ENCODE measurements at places on chromosomes 4 and X. TPM values are rescaled to one million over a fixed set of nuclear protein-coding genes. Genes with fewer than 3 reads are reported as not detected.

DNA sequence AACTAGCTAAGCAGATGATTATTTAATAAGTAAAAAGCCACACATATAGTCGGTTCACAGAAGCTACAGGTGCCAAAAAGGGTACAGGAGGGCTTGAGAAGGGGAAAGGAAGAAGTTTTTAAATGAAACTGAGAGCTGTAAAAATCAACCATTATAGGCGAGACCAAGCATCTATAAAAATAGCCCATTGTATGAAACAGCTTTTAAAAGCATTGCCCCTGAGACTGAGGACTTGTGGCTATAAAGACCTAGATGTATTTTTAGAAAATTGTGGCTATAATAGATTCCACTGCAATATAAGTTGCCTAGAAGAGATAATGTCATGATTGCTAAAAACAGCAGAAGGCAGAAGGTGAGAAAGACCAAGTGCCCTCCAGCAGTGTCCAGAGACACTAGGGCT, 15.0 kb upstream of the TTC29 start:
- DNase-seq, result no peak

DNA sequence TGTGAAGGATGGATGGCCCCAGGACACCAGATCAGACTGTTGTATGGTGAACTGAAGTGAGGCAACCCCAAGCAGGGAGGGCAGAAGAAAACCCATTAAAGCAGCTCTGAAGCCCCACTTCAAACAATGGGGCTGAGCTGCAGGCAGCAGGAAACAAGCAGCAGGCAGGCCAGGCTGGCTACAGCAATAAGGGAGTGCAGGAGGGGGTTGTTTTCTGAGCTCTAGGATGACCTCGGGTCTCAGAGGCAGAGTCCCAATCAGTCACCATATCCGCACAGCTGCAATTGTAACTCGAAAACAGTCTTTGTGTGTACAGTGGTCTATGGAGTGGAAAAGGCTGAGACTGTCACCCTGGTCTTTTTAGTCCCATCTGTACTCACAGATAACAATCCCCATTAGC, 90.4 kb downstream of the COL4A6 start:
- no peak for DNase-seq

- no peak for DNase-seq
Measured at GRCh38 chr4:3497523-3498389, 34.5 kb downstream of the LRPAP1 start.

DNA sequence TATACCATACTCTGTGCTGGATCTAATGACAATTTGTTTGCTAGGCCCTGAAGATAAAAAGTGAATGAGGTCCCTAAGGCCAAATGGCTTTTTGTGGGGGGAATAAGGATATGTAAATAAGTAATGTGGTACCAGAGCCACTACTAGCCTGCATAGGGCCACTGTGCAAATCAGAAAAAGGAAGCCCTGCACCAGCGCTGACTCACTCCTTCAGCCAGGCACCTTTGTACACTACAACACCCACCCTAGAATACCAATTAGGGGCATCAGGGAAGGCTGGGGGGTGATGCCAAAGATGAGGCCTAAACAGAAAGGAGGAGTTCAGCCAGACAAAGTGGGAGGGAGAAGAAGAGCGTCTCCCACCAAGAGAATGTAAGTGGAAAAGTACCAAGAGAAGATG, 122.2 kb downstream of the CAMK2D start:
- no peak for DNase-seq

GRCh38 chr4:72743078-72743477, 174.1 kb upstream of the ADAMTS3 start:
- no peak for DNase-seq

DNA sequence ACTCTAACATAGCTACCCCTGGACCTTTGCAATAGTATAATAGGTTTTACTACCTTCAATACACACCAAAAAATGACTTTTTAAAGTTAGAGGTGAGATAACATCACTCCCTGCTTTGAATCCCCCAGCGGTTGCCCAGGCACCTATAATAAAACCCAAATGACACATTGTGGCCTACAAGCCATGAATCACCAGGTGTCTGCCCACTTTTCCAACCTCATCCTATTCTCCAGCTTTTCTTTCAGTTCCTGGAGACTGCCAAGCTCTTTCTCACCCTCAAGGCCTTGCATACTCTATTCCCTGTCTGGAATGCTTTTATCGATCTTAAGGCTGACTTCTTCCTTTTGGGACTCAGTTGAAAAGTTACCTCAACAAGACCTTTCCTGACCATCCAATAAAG, 16.4 kb upstream of the PRSS48 start:
- DNase-seq, result no peak

GRCh38 chrX:100418556-100418955, 8.5 kb upstream of the PCDH19 start:
- no peak for DNase-seq

DNA sequence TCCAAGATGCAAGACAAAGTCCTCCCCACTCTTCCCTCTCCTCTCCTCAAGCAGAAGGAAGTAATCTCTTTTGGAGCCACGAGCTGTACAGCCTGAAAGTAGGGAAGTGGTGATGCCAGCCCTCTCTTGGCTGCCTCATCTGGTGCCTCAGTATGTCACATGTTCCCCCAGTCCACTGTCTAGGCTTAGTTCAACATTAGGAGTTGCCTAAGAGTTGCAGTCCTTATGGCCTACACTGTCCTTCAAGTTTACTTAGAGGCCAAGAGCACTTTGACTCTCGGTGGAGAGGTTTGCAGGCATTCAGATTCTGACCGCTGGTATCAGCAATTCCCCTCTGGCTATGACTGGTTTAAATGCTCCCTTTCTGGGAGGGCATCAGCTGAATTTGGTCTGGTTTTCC, 735.6 kb downstream of the GLUD2 start:
- DNase-seq, result no peak

DNA sequence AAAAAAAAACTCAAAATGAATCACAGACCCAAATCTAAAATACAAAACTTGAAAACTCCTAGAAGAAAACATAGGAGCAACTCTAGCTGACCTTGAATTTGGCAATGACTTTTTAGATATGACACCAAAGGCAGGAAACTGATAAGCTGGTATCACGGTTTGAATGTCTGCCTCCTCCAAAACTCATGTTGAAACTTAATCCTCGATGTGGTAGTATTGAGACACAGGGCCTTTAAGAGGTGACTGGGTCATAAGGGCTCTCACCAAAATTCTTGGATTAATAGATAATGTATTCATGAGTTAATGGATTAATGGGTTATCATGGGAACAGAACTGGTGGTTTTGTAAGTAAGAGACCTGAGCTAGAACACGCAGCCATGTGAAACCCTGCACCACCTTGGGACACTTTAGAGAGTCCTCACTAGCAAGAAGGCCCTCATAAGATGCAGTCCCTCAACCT, 40.5 kb downstream of the FRYL start:
- no peak for DNase-seq

- DNase-seq, result no peak
Measured at GRCh38 chr4:43132010-43132582, 239.6 kb downstream of the GRXCR1 start.

- DNase-seq, result no peak
Measured at GRCh38 chr4:62208921-62209320, 1008.8 kb downstream of the ADGRL3 start.

The ZCCHC4 gene
- 9.1 TPM for total RNA-seq
